Fibroblast of lung (primary cell): ENCODE measurements at places on chromosomes 1 and 21.

DNA sequence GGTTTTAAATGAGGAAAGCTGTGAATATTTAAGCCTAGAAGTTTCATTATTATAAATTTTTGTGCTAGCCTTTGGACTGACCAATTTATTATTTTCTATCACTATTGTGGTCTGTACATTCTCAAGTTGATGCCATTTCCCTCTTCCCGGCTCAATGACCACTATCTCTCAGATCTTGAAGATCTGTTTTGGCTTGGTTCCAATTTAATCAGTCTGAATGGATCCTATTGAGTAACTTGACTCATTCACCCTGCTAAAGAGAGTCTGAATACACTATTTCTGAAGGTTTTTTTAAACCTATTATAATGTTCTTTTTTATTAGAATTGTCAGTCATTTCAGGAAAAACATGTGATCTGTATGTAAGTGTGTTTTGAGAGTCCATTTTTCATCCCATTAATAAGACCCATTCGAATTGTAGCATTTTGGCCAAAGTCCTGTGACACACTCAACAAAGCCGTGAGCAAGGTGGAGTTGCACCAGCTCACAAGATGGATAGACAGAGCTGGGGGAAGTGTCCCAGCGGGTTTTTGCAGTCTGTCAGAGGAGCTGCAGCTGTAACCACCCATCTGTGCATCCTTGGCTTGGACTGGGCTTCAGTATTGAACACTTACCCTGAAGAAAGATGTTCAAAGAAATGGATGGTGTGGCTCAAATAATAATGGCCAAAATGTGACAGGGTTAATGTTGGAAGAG lies 145.6 kb downstream of the NFIA start:
- no peaks in the 10 kb centered on the region for H3K27me3 ChIP-seq
- no peak overlapping the region for H3K4me3 ChIP-seq
- no peaks in the 10 kb centered on the region for H3K4me1 ChIP-seq
- no peaks in the 10 kb centered on the region for H3K36me3 ChIP-seq
- DNase-seq: no peak

DNA sequence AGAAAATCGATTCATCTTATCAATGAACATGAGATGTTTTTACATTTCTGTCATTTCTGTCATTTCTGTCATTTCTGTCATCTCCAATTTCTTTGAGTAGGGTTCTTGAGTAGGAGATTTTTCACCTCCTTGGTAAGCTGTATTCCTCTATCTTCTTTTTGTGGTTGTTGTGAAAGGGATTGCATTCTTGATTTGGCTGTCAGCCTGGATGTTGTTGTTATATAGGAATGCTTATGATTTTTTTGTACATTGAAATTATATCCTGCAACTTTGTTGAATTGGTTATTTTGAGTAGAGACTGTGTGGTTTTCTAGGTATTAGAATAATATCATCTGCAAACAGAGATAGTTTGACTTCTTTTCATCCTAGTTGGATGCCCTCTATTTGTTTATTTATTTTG lies 1233.7 kb downstream of the PLA2G4A start:
- DNase-seq: peak; percentile 24
- no peak overlapping the region for H3K27ac ChIP-seq

- H3K36me3 ChIP-seq: peaks cover 14% of the 10 kb centered on the region
- no peak for DNase-seq
- no peaks in the 10 kb centered on the region for H3K4me1 ChIP-seq
- H3K27ac ChIP-seq: peak overlapping the region; percentile 63
- H3K27me3 ChIP-seq: no peaks in the 10 kb centered on the region
- H3K4me3 ChIP-seq: peak overlapping the region; percentile 85
Measured at GRCh38 chr1:12019858-12020509, 686 bp downstream of the MIIP start.

DNA sequence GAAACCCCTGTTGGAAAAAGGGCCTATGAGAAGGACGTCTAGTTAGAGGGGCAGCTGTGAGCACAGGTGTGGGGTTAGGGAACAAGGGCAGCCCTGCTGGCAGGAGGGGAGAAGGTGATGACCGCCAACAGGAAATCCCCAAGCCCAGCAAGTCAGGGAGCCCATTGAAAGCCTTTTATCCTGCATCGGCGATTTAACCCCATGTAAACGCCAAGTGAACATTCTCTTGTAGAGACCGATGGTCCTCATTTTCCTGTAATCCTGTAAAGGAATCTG lies 1.1 kb upstream of the BSND start:
- H3K27ac ChIP-seq: no peak overlapping the region
- no peak overlapping the region for H3K4me3 ChIP-seq
- no peaks in the 10 kb centered on the region for H3K36me3 ChIP-seq
- no peak for DNase-seq

DNA sequence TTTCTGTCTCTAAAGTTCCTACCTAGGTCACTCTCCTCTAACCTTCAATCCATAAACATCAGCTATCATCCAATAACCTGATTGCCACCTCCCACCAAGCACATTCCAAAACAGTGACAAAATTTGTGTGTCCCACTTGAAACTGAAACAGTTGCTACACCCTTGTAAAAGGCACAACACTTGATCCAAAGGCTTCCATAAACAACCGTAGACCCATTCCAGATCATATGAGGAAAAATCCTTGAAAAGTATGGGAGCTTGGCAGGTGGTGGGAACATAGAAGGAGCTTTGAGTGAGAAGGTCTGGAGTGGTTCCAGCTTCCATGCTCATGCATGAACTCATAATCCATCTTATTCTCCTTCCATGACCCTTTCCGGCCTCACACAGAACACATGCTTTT lies 82.0 kb upstream of the ATP1A1 start:
- DNase-seq: no peak
- no peaks in the 10 kb centered on the region for H3K27me3 ChIP-seq
- no peaks in the 10 kb centered on the region for H3K36me3 ChIP-seq

GRCh38 chr1:27503844-27504587 lies 14.0 kb upstream of the WASF2 start:
- H3K4me1 ChIP-seq: peaks cover 16% of the 10 kb centered on the region
- no peak overlapping the region for H3K4me3 ChIP-seq
- H3K36me3 ChIP-seq: no peaks in the 10 kb centered on the region
- DNase-seq: peak; percentile 63
- peak overlapping the region; percentile 69 for H3K27ac ChIP-seq
